ENCODE measurements at places on chromosomes 13 and 19.

DNA sequence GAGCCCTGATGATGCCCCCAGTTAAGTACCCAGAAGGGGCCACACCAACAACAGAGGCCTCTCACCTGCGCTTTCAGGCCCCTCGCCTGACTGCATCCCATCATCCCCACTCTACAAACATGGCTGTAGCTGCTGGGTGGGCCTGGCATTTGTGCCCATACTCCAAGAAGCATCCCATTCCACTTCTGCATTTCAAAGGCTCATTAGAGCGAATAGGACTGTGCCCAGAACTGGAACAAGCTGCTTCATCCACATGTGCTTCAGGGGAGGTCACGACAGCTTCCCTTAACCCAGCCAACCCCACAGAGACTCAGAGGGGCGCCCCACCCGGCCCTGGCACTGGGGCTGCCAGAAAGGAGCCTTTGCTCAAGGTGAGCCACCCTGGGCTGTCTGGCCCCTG lies 156.9 kb downstream of the SIPA1L3 start:
- DNase-seq: no peak

DNA sequence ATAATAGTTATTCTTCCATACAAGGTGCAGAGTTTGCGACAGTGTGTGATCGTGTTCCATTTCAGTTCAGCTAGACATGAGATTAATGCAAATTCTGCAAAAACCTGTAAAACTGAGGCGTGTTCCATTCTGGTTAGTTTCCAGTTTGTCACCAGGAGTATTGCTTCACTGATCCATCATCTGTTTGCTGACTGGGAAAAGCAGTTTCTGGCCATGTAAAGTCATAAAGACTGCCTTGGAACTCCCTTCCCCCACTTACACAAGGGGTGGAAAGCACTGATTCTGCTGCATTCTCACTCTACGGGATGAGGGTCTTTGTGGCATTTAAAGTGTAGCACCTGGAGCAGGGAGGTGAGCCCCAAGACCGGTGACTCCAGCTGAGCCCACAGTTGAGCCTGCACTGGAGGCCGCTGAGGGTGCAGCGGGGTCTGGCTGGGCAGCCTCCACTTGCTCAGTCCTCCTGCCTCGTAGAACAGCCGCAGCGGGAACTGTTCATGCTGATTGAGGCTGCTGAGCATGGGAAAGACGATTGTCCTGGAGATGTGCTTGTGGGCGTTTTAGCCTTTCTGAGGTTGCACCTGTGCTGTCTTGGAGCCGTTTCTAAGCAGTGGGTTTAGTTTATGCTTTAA lies 2.0 kb downstream of the ZNF57 start:
- no peak for DNase-seq

DNA sequence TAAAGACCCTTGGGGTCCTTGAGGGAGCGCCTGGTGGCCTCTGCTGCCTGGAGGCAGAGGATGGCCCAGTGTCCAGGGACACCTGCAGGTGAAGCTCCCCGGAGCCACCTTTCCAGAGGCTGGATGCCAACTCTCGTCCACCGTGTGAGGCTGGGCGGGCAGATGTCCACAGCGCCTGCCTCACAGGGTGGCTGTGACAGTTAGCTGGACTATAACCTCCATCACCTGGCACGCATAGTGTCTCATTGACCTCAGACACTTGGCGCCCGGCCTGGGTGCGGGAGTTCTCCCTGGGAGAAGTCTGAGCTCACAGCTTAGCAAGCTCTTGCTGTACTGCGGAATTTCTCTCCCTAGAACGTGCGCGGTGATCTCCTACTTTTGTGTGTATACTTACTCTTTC lies 9.8 kb downstream of the BICRA start:
- DNase-seq: no peak

- DNase-seq: no peak
Measured at GRCh38 chr19:44521370-44521769, 8.1 kb downstream of the CEACAM20 start.

DNA sequence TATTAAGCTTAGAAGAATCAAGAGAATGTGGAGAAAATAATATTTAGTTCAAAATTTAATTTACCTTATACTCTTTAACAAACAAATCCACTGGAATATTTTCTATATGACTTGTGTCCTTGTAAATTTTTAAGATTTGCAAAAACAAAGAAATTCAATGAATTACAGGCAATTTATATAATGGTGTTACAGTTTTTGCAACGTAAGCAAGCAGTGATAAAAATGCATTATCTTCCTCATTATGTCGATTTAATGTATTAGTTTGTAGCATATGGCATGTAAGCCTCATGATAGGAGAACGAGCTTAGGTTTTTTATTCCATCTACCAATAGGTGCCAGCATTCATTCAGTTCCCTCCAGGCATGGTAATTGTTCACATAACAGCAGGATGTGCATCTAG lies 100.0 kb upstream of the PCDH9 start:
- DNase-seq: no peak

DNA sequence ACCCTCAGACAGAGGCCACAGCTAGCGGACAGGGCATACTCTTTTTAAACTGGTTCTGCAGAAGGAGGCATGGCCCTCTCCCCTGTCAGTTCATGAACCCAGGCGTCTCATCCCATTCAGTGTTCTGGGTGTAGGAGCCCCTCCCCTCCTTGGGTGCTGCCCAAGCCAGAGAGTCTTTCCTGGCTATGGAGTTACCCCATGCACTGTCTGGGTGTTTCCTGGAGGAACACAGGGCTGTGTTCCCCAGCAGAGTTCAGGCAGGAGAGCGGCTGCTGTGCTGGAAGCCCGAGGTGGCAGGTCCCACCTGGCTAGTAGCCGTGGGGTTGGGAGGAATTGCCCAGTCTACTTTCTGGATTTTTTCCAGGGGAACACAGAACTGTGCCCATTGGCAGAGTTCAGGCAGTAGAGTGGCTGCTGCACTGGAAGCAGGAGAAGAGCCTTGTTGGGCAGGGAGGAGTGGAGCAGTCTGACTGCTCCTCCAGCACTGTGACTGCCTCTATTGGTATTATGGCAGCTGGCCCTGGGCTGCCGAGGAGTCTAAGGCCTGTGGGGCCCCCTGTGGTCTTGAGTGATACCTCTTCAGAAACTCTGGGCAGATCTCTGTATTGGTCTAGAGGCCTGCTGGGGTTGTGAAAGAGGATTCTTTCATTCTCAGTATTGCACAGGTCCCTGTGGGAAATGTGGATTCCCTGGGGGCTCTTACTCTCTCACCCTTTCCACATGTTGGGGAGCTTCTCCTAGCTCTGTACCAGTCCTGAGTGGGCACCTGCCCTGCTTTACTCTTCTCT lies 168.3 kb downstream of the PCDH20 start:
- DNase-seq: no peak

DNA sequence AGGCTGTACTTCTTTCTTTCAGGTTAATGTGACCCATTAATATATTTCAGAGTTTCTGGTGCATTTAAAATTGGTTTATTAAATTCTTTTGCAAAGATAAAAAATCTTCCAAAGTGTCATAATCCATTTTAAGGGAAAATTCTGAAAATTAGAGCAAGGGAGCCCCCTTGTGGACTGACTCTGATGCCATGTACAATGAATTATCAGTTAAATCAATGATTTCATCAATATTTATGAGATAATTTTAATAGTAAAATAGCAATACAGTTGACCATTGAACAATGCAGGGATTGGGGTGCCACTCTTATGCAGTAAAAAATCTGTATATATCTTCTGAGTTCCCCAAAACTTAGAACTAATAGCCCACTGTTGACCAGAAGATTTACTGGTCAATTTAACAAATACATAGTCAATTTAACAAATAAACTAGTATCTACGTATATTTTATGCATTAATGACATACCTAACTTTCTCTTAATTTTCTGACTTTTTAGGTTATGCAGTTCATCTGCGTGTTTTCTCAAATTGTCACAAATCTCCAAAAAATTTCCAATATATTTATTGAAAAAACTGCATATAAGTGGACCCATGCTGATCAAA lies 479.1 kb upstream of the MIR17HG start:
- peak; percentile 3 for DNase-seq

DNA sequence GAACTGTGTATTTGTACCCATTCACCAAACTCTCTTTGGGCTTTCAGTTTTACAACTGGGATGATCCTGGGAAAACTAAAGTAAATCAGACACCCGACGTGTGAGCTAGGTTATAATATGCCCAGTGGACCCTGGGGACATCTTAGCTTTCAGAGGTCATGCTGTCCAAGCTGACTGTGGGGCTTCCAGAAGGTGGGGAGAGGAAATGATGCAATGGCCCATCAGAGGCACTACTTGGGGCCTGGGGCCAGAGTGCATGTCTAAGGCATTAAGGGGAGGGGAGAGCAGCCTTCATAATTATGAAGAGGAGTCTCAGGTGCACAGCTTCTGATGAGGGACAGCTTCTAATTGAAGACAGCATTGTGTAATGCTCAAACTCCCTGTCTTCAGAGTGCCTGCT lies 30.9 kb downstream of the ALOX5AP start:
- DNase-seq: no peak

- DNase-seq: peak; percentile 95
Measured at GRCh38 chr19:47240996-47241918, 10.3 kb upstream of the BBC3 start.

GRCh38 chr19:31214086-31214485 lies 135.2 kb downstream of the TSHZ3 start:
- DNase-seq: peak; percentile 96

DNA sequence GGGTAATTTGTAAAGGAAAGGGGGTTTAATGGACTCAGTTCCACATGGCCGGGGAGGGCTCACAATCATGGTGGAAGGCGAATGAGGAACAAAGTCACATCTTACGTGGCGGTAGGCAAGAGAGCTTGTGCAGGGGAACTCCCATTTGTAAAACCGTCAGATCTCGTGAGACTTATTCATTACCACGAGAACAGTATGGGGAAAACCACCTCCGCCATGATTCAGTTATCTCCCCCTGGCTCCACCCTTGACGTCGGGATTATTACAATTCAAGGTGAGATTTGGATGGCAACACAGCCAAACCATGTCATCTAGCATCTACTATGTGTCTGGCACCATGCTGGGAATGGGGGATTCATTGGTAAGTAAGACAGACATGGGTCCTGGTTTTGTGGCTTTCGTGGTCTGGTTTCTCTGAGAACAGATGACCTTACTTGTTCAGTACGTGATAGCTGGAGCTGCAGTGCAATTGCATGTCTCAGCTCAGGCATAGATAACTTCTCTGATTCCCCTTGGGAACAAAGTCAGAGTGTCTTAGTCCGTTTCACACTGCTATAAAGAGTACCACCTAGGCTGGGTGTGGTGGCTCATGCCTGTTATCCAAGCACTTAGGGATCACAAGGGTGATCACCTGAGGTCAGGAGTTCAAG lies 8.3 kb downstream of the ZNF554 start:
- no peak for DNase-seq

DNA sequence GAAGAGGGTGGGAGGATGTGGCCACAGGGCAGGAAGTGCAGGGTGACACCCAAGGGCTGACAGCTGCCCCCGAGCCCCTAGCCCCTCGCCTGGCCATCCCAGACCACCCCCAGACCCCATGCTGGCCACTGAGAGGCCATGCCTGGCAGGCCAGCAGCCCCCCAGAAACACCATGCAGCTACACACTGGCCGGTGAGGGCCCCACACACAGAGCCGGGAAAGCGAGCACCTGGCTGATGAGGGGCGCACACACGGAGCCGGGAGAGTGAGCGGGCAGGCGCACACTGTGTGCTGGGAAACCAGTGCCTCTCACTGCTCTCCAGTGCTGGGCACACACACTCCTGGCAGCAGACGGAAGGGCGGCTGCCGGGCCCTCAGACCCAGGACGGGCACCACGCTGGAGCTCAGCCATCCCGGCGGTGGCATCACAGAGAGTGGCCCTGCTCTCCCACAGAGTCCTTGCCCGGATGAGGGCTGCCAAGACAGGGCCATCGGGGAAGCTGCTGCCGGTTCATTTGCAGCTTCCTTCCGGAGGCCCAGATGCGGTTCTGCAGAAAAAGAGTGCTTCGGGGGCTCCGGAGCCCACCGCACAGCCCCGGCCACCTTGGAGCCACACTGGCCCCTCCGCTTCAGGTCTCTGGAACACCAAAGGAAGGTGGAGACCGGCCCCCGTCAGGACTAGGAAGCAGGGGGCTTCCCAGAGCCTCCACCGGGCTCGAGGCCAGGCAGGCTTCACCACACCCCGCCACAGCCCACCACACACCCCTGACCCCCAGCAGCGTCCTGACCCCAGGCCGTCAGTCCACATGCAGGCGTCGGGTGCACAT lies 76.4 kb downstream of the SPACA7 start:
- DNase-seq: no peak

- DNase-seq: peak; percentile 29
Measured at GRCh38 chr13:39245688-39246087, 207.4 kb downstream of the NHLRC3 start.

- DNase-seq: no peak
Measured at GRCh38 chr13:30751183-30751933, 16.0 kb downstream of the ALOX5AP start.

DNA sequence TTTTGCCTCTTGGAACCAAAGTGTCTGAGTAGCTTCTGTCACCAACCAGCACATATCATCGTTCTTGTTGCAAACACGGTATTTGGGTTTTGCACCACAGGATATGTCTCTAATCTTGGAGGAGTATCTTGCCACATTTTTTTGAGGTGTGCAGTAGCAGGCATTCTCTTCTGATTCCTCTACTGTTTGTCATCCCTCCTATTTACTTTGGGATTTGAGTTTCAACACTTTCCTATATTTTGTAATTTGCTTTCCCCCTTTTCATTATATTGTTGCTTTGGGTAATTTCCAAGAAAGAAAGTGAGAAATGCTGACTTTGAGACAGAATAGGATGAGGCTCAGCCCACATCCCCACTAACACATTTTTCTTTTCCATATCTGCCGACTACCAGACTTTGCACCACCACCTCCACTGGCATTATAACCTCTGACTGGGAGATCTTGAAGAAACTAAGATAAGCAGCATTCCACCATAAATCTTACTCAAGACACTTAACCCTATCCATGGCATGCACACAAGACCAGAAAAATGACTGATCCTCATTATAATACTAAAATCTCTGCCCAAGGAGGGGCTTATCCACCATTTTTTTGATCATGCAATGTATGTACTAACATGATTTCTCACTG lies 12.0 kb upstream of the DZIP1 start:
- DNase-seq: no peak

DNA sequence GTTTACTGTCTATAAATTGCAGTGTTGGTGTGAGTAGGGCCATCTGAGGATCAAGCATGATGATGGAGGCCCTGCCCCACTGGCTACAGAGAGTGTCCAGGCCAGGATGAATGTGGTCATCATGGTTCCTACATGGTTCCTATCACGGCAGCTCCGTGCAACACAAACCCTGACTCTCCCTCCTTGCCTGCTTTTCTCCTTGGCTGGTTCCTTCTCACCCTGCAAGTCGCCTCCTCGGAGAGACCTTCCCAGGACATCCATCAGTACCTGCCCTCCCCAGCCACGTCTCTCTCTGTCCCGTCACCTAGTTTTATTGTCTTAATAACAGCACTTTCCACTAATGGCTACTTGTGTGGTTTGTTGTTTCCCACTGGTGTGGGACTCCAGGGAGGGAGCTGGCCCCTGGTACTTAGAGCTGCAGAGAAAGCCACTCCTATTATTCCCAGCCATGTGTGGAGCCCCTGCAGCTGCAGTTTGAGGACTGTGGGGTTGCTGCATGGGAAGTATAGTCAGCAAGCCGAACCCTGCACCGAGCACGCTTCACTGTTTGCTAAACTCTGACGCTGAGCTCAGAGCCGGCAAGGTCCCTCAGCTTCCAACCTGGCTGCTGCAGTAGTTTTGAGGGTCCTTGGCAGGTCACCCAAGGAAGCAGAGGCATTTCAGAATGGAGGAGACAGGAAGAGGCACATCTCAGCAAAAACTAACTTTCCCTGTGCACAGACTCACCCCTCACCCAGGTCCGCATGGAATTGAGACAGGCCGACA lies 146.4 kb upstream of the VSTM2B start:
- DNase-seq: no peak

GRCh38 chr19:8571006-8571411 lies 6.2 kb downstream of the MYO1F start:
- no peak for DNase-seq

GRCh38 chr13:23289917-23290357 lies 109.2 kb downstream of the SGCG start:
- DNase-seq: peak; percentile 63
